Activated CD4-positive, alpha-beta T cell treated with anti-CD3 and anti-CD28 coated beads, Interleukin-2, amount 50 U/mL, for 4 hours (primary cell): ENCODE measurements at places on chromosomes 5 and 9.

- no peak for DNase-seq
These were observed 5.5 kb downstream of the NUDT2 start for GRCh38 chr9:34334916-34335315.

DNA sequence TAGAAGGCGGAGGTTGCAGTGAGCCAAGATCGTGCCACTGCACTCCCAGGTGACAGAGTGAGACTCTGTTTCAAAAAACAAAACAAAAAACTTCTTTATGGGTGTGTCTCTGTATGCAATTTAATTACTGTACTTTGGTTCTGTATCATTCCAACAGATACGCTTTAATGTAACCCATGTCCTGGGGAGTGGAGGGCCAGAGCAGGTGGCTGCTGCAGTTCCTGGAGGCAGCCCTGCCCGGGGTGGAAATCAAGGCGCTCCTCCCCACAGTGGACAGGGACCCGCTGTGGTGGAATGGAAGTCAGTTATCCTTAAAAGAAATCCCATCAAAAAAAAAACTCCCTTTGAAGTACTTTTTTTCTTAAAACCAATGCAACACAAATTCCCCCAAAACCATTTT lies 1.9 kb downstream of the DAP start:
- no peak for DNase-seq

DNA sequence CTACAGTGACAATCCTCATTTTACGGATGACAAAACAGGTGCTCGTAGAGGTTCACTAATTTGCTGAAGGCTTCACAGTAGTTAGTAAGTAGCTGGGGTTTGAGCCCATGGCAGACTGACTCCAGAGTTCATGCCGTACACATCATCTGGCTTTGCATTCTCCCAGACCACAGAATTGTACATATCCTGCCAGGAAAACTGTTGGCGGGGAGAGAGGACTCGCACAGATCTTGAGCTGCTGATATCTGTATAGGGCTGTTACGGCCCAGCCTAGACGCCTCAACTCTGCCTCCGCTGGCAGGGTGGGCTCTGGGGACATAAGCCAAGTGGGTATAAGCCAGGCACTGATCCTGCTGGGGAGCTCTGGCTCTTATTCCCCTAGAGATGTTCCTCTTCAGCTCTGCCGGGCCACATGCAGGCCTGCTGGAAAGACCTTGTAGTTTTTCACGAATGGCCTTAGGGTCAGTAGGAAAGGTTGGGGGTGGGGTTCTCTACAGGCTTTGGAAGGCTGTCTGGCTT lies 16.3 kb downstream of the LARP1 start:
- DNase-seq = no peak

GRCh38 chr5:179978792-179979191 lies 71.1 kb upstream of the TBC1D9B start:
- DNase-seq = no peak

DNA sequence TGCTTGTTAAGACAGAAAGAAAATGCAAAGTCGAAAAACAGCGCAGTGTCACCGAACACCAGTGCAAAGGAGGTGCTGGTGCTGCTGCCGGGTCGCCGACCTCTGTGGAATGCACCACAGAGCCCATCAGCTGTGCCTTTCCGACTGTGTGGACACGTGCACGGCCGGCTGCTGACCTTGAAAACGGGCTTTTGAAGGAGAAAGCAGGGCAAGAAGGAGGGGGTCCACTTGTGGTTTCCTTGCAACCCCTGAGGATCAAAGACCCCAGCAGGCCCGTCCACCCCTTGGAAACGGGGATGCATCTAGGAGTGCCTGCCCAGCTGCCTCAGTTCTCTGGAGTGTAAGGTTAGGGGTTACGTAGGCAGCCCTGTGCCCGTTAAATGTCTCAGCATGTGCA lies 6.2 kb upstream of the OLFM1 start:
- DNase-seq = no peak

DNA sequence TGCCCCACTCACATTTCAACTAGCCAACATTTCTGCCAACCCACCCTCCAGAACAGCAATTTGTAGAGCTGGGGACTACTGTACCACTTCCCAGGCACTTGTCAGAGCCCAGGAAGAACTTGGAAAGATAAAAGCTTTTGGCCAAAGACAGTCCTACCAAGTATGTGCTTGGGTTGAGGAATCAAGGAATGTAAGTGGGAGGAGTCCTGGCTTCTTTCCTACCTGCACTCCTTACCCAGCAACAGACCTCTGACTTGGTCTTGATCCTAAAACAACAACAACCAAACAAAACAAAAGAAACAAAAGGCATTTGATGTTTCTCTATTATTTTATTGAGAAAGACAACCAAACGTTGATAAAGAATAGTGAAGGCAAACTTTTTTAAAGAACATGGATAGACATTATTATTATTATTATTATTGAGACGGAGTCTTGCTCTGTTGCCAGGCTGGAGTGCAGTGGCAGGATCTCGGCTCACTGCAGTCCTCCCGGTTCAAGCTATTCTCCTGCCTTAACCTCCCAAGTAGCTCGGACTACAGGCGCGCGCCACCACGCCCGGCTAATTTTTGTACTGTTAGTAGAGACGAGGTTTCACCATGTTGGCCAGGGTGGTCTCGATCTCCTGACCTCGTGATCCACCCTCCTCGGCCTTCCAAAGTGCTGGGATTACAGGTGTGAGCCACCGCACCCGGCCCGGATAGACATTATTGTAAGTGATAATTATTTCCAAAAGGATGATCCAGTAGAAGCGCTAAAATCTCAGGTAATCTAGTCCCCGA lies 33.5 kb downstream of the ANXA2R start:
- DNase-seq = no peak

GRCh38 chr5:133579766-133580165 lies 32.6 kb downstream of the FSTL4 start:
- no peak for DNase-seq

GRCh38 chr9:33751536-33752129 lies 43.7 kb upstream of the PRSS3 start:
- DNase-seq = no peak

GRCh38 chr9:22053178-22053577 lies 44.1 kb upstream of the CDKN2B start:
- DNase-seq = no peak

- DNase-seq = no peak
These were observed 79.4 kb downstream of the CAAP1 start for GRCh38 chr9:26813247-26813646.

GRCh38 chr9:136327304-136327974 lies at the start of gene GPSM1:
GPSM1 (plus strand) TSS chr9:136327539; CDS start chr9:136327696, 157 bp downstream.
- DNase-seq = peak; percentile 42

GRCh38 chr9:124511426-124511840 lies 4.2 kb upstream of the NR5A1 start:
- no peak for DNase-seq

DNA sequence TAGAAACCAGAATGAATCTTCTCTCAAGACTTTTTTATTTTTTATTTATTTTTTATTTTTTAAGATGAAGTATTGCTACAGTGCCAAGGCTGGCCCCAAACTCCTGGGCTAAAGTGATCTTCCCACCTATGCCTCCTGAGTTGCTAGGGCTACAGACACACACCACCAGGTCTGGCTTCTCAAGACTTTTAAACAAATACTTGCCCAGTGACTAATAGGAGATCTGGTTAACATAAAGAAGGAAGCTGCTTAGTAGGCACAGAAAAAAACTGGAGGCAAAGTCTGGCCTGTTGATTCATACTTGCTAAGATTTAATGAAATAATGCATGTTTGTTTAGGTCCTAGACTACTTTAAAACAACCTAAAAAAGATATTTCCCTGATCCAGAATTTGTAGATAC lies 43.8 kb downstream of the SLC38A9 start:
- DNase-seq = no peak

- DNase-seq = no peak
These were observed 654.2 kb downstream of the TLE1 start for GRCh38 chr9:81035171-81035570.

DNA sequence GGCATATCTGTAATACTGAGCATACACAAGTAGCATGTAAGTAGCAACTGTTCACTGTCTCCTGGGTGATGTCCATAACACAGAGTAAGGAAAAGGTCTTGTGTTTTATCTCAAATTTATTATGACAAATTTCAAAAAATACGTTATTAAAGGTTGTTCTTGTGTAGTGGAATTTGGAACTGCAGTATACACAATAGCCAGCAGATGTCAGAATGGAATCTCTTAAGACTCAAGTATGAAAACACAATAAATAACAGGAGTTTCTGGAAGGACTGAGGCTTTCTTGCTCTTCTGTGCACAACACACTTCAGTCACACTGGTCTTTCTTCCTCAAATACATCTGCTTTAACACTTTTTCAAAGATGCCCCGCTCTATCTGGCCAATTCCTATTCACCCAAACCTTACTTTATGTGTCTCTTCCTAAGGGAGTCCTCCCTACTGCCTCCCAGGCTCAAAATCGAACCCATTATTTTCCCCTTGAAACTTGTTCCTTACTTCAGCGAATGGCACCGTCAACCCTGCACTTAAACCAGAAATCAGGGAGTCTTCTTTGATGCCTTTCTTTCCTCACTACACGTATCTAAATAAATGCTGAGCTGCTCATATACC lies 6.5 kb upstream of the FBXO10 start:
- DNase-seq = no peak

GRCh38 chr9:94908011-94908563 lies 181.6 kb downstream of the AOPEP start:
- no peak for DNase-seq

DNA sequence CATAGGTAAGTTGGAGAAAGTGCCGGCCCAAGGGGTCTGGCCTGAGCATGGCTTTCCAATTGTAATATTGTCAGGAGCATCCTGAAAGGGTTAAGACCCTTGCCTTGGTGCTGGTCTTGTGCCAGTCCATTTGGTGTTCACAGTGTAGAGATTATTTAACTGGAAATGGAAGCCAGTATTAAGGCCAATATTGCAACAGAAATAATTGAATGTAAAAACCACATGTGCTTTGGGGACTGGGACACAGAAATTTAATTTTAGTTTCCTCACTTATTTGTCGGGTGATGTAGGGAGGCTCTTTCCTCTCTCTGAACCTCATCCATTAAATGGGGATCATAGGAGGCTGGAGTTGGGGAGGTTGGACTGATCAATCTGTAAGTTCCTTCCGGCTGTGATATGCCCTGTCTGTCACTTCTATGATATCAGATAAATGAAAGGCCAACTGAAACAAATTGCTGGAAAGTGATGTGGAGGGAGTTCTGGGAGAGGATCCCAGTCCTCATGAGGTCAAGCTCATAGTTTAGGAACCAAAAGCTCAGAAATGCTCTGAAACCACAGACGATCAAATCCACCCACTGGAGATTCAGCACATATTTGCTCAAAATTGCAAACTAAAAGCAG lies 54.8 kb upstream of the COL15A1 start:
- no peak for DNase-seq

- DNase-seq = no peak
These were observed 113.7 kb upstream of the DMRT1 start for GRCh38 chr9:727767-728166.

DNA sequence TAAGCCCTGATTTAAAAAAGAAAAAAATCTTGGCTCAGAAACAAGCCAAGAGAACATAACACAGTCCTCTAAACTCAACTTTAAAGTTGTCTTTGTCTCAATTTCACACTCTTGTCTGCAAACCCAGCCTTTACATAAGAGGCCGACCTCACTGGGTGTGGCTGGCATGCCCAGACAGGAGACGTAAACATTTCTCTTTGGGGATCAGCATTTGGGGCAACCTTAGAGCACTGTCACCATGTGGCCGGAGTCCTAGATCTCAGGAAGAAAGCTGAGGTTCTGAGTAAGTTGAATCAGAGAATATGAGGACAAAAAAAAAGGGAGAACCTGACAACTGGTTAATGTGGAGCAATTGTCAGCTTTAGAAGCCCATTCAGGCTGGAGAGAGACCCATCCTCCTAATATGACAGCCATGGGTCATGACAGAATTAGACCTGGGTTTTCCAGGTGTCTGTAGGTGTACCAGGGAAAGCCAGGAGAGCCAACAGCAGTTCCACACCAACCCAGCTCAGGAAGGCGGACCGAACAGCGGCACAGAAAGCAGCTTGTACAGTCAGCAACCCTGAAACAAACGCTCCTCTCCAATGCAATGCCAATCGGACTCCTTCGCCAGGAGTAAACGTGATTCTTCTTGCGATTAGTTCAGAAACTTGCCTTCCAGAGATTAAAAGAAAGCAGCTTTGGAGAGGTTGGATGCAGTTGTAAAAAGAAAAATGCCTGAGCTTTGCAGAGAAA lies 97.9 kb upstream of the MAP3K1 start:
- DNase-seq = no peak

DNA sequence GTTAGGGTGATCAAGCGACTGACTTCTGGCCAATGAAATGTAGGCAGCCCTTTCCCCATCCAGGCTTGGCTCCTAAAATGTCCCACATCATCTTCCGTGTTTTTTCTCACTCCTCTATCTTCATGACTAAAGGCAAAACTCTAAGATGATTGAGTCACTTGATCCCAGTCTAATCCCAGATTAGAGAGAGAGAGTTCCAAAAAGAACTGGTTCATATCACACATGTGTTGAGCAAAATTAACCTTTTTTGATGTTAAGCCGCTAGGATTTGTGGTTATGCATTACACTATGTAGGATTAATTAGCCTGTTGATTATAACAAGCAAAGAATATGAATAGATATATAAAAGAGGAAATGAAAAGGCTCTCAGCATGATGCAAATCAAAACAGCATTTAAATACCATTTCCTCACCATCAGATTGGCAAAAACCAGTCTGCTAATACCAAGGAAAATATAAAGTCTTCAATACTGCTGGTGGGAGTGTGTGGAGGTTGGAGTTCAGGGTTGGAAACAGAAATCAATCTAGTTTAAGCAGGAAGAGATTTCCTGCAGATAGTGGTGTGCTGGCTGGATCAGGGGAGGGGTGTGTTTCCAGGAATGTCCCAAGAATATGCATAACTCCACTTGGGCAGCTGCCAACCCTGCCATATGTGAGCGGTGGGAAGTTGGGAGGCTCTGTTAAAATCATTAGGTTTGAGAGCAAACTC lies 187.6 kb upstream of the S1PR3 start:
- no peak for DNase-seq

DNA sequence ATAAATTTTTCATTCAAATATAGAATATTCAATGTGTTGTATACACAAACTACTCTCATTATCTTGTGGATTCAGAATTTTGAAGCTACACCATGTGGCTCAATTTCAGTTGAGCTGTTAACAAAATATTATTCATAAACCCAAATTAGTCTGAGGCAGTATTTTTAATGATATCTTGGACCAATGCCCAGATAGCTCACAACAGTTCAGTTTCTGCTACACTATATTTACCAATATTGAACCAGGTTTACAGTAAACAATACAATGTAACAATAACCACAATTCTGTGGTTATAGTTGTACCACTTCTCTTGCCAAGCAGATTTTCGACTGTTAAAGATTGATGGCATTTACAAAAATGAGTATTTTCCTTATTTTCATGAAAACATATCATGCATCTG lies 99.9 kb downstream of the SSBP2 start:
- no peak for DNase-seq

GRCh38 chr9:35741740-35742139 lies 7.3 kb downstream of the GBA2 start:
- no peak for DNase-seq
